ENCODE measurements at places on chromosomes 4 and X. TPM values are rescaled to one million over a fixed set of nuclear protein-coding genes. Genes with fewer than 3 reads are reported as not detected.

The IRS4 gene
- not detected for total RNA-seq

The CPE gene
- 154 TPM for total RNA-seq

- no peak for DNase-seq
These were observed 2214.5 kb upstream of the TENM3 start for GRCh38 chr4:180028682-180029081.

DNA sequence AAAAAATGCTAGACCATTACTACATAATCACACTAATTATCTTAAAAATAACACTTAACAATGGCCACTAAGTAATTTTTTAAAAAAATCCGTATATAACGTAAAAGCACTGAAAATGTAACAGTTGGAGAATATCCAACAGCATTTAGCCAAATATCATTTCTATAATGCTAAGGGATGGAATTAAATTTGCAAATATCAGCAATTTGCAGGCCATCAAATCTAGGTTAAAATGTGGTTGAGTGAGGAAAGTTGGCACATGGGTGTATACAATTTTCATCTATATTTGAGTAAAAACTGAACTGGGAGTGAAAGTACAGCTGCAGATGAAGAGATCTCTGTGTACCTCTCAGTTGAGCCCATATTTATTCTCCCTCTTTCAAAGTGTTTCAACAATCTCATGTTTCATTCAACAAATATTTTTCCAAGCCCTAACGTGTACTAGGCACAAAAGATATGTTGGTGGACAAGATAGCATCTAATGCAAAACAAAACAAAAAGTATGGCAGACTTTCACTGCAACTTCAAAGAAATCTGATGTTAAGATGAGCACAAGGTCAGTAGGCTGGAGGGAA lies 63.0 kb downstream of the MBNL3 start:
- DNase-seq = no peak

GRCh38 chrX:39596437-39596836 lies 501.3 kb downstream of the BCOR start:
- no peak for DNase-seq

DNA sequence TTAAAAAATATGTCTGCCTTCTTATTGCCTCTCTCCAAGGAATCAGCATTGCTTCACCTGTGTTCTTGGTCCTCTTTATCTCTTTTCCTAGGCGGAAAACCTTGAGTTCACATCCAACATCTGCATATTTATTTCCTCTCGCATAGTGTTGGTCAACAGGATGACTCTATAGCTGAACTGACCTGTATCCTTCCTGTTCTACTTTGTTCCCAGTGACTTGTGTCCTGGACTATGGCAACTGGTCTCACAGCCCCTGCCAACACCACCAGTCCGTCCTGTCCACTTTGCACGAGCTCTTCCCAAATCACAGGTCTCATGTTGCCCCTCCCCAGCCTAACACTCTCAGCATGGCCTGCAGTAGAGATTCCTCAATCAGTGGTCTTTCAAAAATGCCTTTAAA lies 2.0 kb downstream of the DIPK2B start:
- DNase-seq = no peak

DNA sequence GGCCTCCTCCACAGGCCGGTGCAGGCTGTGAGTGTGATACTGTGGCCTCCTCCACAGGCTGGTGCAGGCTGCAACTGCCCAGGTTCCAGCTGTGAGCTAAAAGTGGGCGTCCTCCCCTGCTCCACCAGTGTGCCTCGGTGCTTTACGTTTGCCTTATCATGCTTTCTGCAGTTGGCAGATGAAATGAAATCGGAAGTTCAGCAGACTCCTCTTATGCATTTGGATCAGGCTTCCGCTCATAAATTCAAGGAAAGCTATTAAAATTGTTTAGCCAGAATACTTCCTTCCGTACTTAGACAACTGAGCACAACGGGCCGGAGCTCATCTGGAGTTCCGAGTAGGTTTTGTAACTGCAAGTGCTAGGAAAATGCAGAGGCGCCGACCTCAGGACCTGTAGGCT lies 12.0 kb downstream of the CYP4V2 start:
- DNase-seq = no peak

Data from omental fat pad (tissue), 4 donors.